ENCODE measurements at places on chromosomes 6 and 20. TPM values are rescaled to one million over a fixed set of nuclear protein-coding genes. Genes with fewer than 3 reads are reported as not detected.

The FABP7 gene
- total RNA-seq: not detected

The CST5 gene
- total RNA-seq: not detected

GRCh38 chr20:53643031-53643832, 49.6 kb upstream of the ZNF217 start:
- H3K36me3 ChIP-seq: no peaks in the 10 kb centered on the region
- no peak overlapping the region for H3K4me3 ChIP-seq
- H3K4me1 ChIP-seq: peaks cover 23% of the 10 kb centered on the region
- peak overlapping the region; percentile 90 for H3K27ac ChIP-seq
- H3K27me3 ChIP-seq: no peaks in the 10 kb centered on the region

- no peaks in the 10 kb centered on the region for H3K4me1 ChIP-seq
- no peak overlapping the region for H3K4me3 ChIP-seq
- no peaks in the 10 kb centered on the region for H3K36me3 ChIP-seq
- H3K27me3 ChIP-seq: no peaks in the 10 kb centered on the region
- DNase-seq: no peak
- no peak overlapping the region for H3K27ac ChIP-seq
Measured at GRCh38 chr6:46688117-46688965, 656 bp downstream of the TDRD6 start.
